Activated T-helper 1 cell treated with anti-CD3 and anti-CD28 coated beads, Interleukin-12 subunit alpha, Interleukin-12 subunit beta, Interleukin-2, Interleukin-4 antibody, amounts not matched to agents 30 ng/mL and 10 ng/mL and 1 ng/mL, durations not matched to agents 14 hours and 24 hours and 36 hours (primary cell): ENCODE measurements at places on chromosomes 2 and 18. TPM values are rescaled to one million over a fixed set of nuclear protein-coding genes. Genes with fewer than 3 reads are reported as not detected.

- H3K4me3 ChIP-seq = no peak overlapping the region
- H3K27ac ChIP-seq = no peak overlapping the region
- no peaks in the 10 kb centered on the region for H3K27me3 ChIP-seq
- no peaks in the 10 kb centered on the region for H3K4me1 ChIP-seq
Observed at GRCh38 chr2:221895366-221896121, 323.4 kb upstream of the EPHA4 start.

STARD6 gene
- total RNA-seq = 0.54 and 0.65 TPM in 2 replicates

DNA sequence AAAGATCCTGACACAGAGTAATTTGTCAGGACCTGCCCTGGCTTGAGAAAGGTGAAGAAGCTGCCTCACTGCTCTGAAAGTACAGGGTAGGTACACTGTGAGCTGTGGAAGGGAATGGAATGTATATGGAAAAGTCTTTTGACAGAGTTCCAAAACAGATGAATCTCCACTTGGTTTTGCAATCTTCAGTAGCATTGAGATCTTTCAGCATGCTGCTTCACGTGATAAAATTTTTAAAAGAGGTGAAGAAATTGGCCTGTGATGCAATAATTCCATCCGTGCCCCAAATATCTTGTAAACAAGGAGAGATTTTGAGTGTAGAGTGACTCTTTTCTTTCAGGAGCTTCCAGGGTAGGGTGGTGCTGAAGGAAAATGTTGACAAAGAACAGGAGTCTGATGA is 123.1 kb downstream of the OSR1 start:
- no peak for DNase-seq
- no peaks in the 10 kb centered on the region for H3K4me1 ChIP-seq
- no peak overlapping the region for H3K27ac ChIP-seq
- no peak overlapping the region for H3K4me3 ChIP-seq

ARID5A gene
- 233 and 240 TPM in 2 replicates for total RNA-seq

CYS1 gene
- total RNA-seq = 0.56 and 0.70 TPM in 2 replicates

GRCh38 chr2:86025976-86026743 is 79.5 kb downstream of the POLR1A start:
- H3K27me3 ChIP-seq = no peaks in the 10 kb centered on the region
- no peak overlapping the region for H3K27ac ChIP-seq
- peaks cover 10% of the 10 kb centered on the region for H3K4me1 ChIP-seq
- DNase-seq = no peak
- no peak overlapping the region for H3K4me3 ChIP-seq

DNA sequence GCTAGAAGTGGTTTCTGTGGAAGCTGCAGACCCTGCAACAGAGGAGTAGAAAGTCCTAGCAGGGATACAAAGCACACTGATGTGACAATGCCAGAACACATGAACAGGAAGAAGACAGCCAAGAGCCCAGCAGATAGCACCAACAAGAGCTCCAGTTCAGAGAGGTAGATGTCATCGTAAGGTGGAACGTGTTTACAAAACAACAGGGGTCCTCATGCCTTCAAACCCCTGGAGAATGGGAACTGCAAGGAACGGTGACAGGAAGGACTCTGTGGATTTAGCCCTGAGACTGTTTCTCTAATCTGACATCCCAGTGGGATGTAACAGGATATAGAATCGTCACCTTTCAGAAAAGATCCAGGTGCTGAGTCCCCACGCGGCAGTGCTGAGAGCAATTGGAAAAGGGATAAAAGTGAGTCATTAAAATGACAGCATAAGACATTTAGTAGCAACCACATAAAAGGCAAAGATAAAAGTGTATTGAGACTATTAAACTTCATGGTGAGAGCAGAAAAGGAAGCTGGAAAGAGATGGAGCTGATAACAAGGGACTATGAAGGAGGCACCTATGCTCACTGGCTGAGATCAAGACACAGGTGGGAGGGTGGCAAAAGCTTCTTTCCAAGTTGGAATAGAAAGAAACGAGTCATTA is 195.2 kb downstream of the FBXO15 start:
- DNase-seq = no peak
- H3K27me3 ChIP-seq = peaks cover 4% of the 10 kb centered on the region

DNA sequence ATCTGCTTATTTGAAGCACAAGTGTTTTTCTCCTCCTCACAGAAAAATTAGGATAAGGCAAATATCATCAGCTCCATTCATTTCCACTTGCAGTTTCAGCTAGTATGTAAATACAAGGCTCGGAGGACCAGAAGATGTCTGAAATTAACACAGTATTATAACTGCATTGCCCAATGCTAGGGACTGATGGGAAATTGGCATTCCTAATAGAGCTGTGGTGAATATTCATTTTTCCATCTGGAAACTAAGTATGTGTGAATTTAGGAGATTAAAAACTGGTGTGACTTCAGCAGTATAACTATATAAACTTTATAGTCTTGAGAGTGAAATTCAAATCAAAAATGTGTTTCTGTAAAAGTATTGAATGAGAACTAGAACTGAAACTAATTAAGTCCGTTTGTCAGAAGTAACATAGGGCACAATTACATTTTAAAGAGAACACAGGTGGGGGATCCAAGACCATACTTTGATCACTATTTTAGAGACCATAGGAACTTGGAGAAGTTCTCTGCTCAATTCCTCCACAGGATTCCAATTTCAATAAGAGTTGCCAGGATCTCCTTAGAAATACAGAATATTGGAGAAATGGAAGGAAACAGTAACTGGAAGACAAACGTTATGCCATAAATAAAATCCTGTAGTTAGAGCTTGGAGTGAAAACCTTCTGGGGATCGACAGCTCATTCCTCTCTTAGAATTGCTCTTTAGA is 12.1 kb upstream of the ITGA6 start:
- H3K4me3 ChIP-seq = no peak overlapping the region
- no peaks in the 10 kb centered on the region for H3K36me3 ChIP-seq
- H3K27ac ChIP-seq = no peak overlapping the region
- no peak for DNase-seq
- peaks cover 31% of the 10 kb centered on the region for H3K27me3 ChIP-seq

DNA sequence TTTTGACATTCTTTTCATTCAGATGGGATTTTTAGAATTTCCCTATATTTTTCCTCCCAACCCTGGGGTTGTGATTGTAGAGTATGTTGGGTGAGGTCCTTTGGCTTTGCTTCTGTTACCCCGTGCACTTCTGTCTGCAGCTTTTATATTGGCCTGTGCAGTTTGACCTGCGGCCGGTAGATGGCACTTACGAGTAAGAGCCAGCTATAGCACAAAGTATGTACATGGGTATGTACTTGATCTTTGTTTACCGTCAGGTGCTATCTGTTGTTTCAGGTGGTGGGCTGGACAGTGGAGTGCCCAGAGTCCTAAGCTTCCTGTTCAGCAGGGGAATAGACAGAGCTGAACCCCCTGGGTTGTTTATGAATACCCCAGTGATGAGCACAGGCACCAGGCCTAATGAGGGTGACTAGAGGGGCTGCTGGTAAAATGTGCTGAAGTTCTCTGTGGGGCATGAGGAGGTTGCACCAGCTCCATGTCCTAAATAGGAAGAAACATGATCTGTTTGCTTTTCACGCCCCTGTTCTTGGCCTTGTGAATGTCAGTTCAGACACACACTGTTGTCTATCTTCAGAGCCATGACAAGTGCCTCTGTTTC is 58.9 kb upstream of the THUMPD2 start:
- DNase-seq = no peak
- peaks cover 2% of the 10 kb centered on the region for H3K27me3 ChIP-seq
- H3K4me3 ChIP-seq = no peak overlapping the region
- no peaks in the 10 kb centered on the region for H3K36me3 ChIP-seq

DNA sequence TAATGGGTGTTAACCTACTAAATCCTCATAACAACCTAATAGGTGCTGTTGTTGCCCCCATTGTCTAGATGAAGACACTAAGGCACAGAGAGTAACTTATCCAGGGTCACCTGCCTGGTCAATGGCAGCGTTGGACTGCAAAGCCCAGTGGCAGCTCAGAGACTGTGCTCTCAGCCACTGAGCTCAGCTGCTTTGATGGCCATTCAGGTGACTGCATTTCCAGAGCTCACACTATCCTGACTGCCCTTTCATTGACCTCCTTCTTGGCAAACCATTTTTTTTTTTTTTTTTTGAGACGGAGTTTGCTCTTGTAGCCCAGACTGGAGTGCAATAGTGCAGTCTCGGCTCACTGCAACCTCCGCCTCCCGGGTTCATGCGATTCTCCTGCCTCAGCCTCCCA is 115.2 kb downstream of the MAPK4 start:
- H3K36me3 ChIP-seq = no peaks in the 10 kb centered on the region
- no peak for DNase-seq
- H3K4me1 ChIP-seq = no peaks in the 10 kb centered on the region
- H3K27ac ChIP-seq = no peak overlapping the region
- peaks cover 3% of the 10 kb centered on the region for H3K27me3 ChIP-seq

DNA sequence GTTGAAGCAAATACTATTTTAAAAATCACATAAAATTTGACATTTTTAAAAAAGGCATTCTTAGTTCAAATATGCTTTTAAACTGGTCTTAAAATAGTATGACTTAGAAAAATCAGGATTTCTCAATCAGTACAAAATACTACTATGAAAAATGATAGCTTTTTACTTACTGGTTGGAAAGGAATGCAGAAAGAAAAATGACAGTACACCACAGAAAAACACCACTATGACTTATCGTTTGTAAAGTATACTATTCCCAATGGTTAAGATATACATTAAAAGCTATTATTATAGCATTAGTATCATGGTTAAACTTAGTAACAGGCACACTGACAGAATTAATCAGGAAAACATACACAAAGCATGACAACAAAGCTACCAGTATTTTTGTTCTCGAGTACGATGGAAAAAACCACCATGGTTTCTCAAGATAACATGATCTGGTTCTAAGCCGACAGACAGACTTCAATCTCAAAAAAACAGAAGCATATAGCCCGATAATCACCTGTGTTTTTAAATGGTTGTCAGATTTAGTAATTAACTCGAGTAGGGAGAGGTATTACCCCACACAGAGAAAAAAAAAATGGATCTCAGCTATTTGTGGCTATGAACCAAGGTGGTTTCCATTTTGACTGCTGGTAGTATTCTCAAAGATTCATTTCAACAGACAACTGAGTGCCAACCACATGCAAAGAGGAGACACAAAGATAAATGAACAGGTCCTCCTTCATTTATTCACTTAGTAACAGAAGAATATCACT is 39.1 kb downstream of the CUL3 start:
- no peak for DNase-seq
- H3K4me1 ChIP-seq = peaks cover 18% of the 10 kb centered on the region
- H3K27me3 ChIP-seq = no peaks in the 10 kb centered on the region
- H3K27ac ChIP-seq = no peak overlapping the region
- peaks cover 32% of the 10 kb centered on the region for H3K36me3 ChIP-seq

ANKRD30BL gene
- not detected in 2 replicates for total RNA-seq

GRCh38 chr18:26863122-26863879 is 2.2 kb downstream of the AQP4 start:
- DNase-seq = no peak
- no peaks in the 10 kb centered on the region for H3K4me1 ChIP-seq
- no peak overlapping the region for H3K27ac ChIP-seq
- H3K36me3 ChIP-seq = no peaks in the 10 kb centered on the region
- peaks cover 11% of the 10 kb centered on the region for H3K27me3 ChIP-seq

GRCh38 chr2:43464590-43464989 is 131.2 kb downstream of the THADA start:
- no peak overlapping the region for H3K4me3 ChIP-seq
- peaks cover 22% of the 10 kb centered on the region for H3K36me3 ChIP-seq
- H3K27ac ChIP-seq = no peak overlapping the region
- peaks cover 5% of the 10 kb centered on the region for H3K4me1 ChIP-seq
